ENCODE measurements at places on chromosomes 6 and 20. TPM values are rescaled to one million over a fixed set of nuclear protein-coding genes. Genes with fewer than 3 reads are reported as not detected.

DNA sequence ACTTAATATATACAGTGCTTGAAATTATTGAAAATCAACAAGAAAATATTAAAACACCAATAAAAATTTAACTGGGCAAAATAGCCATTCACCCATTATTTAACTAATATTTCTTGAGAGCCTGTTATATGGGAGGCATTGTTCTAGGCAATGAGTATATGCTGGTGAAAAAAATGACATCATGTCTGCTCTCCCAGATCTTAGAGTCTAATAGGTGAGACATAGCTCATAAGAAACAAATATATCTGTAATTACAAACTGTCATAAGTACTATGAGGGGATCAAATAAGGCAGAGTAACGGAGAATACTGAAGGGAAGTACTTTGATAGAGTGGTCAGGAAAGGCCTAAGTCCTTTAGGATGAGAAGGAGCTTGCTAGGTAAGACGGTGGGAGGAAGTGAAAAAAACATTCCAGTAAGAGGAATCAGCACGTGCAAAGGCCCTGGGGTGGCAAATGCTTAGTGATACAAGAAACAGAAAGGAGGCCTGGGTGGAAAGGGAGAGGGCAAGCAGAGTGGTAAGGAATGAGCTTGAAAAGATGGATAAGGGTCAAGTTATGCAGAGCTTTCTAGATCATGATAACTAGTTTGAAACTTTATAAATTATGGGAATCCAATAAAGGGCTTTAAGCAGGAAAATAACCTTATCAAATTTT is 12.2 kb upstream of the FYN start:
- no peaks in the 10 kb centered on the region for H3K27me3 ChIP-seq
- H3K4me3 ChIP-seq: no peak overlapping the region
- H3K36me3 ChIP-seq: no peaks in the 10 kb centered on the region
- H3K27ac ChIP-seq: no peak overlapping the region
- no peak for DNase-seq

- peaks cover 37% of the 10 kb centered on the region for H3K27me3 ChIP-seq
- H3K4me1 ChIP-seq: no peaks in the 10 kb centered on the region
- no peaks in the 10 kb centered on the region for H3K36me3 ChIP-seq
- H3K4me3 ChIP-seq: no peak overlapping the region
- H3K27ac ChIP-seq: no peak overlapping the region
Measured at GRCh38 chr20:44394702-44395460, 39.4 kb downstream of the HNF4A start.

Gene FAM162B
- 2.5 TPM for total RNA-seq

- no peaks in the 10 kb centered on the region for H3K36me3 ChIP-seq
- no peaks in the 10 kb centered on the region for H3K27me3 ChIP-seq
- no peak for DNase-seq
- H3K27ac ChIP-seq: no peak overlapping the region
- H3K4me3 ChIP-seq: no peak overlapping the region
Measured at GRCh38 chr20:8933381-8933807, 135.5 kb upstream of the PLCB4 start.

DNA sequence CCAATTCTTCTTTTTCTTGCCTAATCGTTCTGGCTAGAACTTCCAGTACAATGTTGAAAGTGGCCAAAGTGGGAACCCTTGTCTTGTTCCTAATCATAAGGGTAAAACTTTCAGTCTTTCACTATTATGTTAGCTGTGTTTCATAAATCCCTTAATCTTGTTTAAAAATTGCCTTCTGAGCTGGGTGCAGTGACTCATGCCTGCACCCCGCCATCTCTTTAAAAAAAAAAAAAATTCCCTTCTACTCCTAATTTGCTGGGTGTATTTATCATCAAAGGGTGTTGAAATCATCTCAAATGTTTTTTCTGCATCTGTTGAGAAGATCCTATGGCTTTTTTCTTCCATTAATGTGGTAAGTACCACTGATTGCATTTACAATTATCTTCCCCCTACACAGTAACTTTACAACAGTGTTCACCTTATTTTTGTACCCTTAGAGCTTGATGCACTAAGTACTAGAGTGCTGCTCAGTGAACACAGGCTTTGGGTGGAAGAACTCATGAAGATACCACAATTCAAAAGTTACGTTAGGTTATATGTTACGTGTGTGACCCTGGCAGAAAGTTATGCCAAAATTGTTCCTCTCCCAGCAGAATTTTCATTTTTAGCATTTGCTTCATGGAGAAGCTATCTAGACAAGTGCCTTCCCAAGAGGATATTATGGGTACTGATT is 9.7 kb downstream of the SNRPB start:
- no peak overlapping the region for H3K27ac ChIP-seq
- H3K27me3 ChIP-seq: no peaks in the 10 kb centered on the region
- no peak for DNase-seq
- peaks cover 3% of the 10 kb centered on the region for H3K4me1 ChIP-seq
- H3K4me3 ChIP-seq: no peak overlapping the region

GRCh38 chr6:121823437-121823851 is 388.0 kb downstream of the GJA1 start:
- no peaks in the 10 kb centered on the region for H3K36me3 ChIP-seq
- no peaks in the 10 kb centered on the region for H3K4me1 ChIP-seq
- no peak overlapping the region for H3K4me3 ChIP-seq
- no peak for DNase-seq

GRCh38 chr20:1274485-1275311 is 8.6 kb downstream of the SNPH start:
- DNase-seq: no peak
- no peaks in the 10 kb centered on the region for H3K36me3 ChIP-seq
- H3K4me1 ChIP-seq: no peaks in the 10 kb centered on the region
- H3K27me3 ChIP-seq: no peaks in the 10 kb centered on the region
- no peak overlapping the region for H3K4me3 ChIP-seq

Gene EYA4
- total RNA-seq: 0.86 TPM

- H3K4me1 ChIP-seq: peaks cover 51% of the 10 kb centered on the region
- no peaks in the 10 kb centered on the region for H3K36me3 ChIP-seq
- DNase-seq: no peak
- no peak overlapping the region for H3K27ac ChIP-seq
- no peak overlapping the region for H3K4me3 ChIP-seq
Measured at GRCh38 chr6:51542475-51542874, 544.9 kb downstream of the PKHD1 start.

Gene WFDC10A
- not detected for total RNA-seq

DNA sequence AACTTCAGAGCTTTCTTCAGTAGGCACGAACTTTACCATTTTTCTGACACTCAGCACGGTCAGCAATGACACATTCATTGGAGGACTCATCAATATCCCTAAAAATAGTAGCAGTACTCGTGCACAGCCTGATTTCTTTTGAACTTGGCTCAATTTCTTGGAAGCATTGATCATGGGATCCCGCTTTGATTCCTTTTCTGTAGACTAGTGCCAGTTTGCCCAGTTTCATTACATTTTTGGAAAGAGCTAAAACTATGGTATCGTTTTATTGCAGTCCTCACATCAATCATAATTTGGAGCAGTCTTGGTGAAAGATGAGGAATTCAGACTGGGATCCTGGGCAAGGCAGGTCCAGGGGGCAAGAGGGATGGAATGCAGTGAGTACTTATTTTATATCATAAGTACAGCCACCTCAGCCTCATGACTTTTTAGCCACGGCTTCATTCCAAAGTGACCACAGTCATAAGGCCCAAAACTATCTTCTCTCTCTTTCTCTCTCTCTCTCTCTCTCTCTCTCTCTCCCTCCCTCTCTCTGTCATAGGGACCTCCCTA is 170.9 kb upstream of the AKAP12 start:
- no peak overlapping the region for H3K27ac ChIP-seq
- DNase-seq: no peak
- peaks cover 37% of the 10 kb centered on the region for H3K36me3 ChIP-seq
- no peak overlapping the region for H3K4me3 ChIP-seq
- peaks cover 30% of the 10 kb centered on the region for H3K4me1 ChIP-seq

Gene RAB44
- total RNA-seq: not detected

DNA sequence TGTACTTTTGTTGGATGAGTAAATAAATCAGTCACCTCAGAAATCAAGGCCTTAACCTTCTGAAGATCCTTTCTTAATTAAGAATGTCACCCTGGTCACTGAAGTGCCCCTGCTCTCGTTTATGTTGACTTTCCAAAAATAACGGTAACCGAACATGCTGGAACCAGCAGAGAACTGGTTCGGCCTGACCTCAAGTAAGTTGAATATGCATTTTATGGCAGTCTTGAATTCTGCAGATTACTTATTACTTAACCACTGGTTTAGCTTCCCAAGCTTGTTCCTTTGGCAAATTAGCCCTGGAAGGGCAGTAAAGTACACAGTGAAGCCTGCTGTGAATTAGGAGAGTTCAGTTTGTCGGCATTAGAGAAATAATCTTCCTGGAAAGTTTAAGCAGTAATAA is 12.2 kb downstream of the MAPRE1 start:
- no peaks in the 10 kb centered on the region for H3K27me3 ChIP-seq
- peaks cover 29% of the 10 kb centered on the region for H3K4me1 ChIP-seq
- H3K36me3 ChIP-seq: peaks cover 31% of the 10 kb centered on the region
- no peak for DNase-seq

Gene HTR1E
- not detected for total RNA-seq

- no peak for DNase-seq
- peaks cover 2% of the 10 kb centered on the region for H3K36me3 ChIP-seq
- no peaks in the 10 kb centered on the region for H3K27me3 ChIP-seq
- peaks cover 21% of the 10 kb centered on the region for H3K4me1 ChIP-seq
- peak overlapping the region; percentile 12 for H3K27ac ChIP-seq
Measured at GRCh38 chr6:39769012-39769411, 23.2 kb upstream of the DAAM2 start.

Gene ATG5
- total RNA-seq: 22.8 TPM

All from neural crest cell (in vitro differentiated cells).